ENCODE measurements at places on chromosomes 3 and 15.

GRCh38 chr3:160392798-160393197, 6.2 kb downstream of the IFT80 start:
- DNase-seq, result no peak

GRCh38 chr3:67015702-67016484, 17.8 kb downstream of the KBTBD8 start:
- no peak for DNase-seq

- no peak for DNase-seq
Observed at GRCh38 chr3:177410730-177411129, 213.4 kb upstream of the TBL1XR1 start.

- no peak for DNase-seq
Observed at GRCh38 chr15:65292938-65293518, 2.8 kb upstream of the RNU5A-1 start.

DNA sequence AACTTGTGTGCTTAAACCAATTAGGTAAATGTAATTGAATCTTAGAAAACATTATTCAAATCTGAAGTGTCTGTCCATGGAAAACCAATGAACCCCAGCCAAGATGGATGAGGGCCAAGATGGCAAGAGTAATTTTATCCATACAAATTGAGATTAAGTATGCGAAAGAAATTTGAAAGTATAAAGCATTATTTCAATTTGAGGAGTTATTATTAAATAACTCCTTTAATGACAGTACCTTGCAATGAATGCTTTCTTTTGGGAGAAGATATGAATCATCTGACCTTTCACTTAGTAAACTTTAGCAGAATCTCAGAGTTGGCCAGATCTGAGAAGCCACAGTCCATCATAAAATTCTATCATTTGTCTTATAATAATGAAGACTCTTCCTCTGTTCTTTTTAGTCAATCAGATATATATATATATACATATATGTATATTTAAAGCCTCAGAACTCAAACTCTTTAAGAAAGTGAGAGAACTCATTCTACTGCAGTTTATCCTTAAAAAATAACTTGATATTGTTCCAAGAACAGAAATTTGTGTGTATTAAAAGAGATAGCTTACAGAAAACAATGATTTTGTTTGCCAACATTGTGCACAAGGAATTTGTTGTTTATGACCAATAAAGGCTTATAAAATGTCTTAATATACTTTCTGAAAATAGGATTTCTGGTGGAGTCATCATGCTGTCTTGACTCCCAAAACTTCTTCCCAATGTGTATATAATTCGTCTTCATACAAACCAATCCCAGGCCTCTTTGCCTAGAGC, 434.8 kb upstream of the THBS1 start:
- DNase-seq, result no peak
